Upper lobe of right lung (tissue), 1 donor: ENCODE measurements at places on chromosomes 12 and 14. TPM values are rescaled to one million over a fixed set of nuclear protein-coding genes. Genes with fewer than 3 reads are reported as not detected.

Gene ZNF605
- 13.4 TPM for total RNA-seq

GRCh38 chr12:3493043-3493858 lies 2.2 kb downstream of the PRMT8 start:
- no peak for DNase-seq

DNA sequence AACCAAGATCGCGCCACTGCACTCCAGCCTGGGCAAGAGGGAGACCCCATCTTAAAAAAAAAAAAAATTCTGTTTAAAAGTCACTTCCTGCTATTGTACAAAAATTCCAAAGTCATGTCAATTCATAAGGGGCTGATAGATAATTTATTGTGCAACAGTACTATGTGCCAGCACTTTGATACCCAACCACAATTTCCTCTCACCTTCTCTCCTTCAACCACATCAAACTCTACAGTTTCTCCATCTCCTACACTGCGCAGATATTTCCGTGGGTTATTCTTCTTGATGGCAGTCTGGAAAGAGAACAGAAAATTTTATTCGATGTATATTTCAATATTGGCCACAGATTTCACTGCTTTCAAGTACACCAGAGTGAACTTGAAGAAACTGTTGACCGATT lies 7.6 kb downstream of the YBX3 start:
- DNase-seq, result no peak

GRCh38 chr14:36524874-36525745 lies 5.1 kb upstream of the NKX2-1 start:
- DNase-seq, result peak; percentile 90

GRCh38 chr12:57094208-57095160 lies 5.6 kb downstream of the NAB2 start:
- no peak for DNase-seq

- DNase-seq, result no peak
Observed at GRCh38 chr12:106211973-106212372, 35.8 kb downstream of the CKAP4 start.

DNA sequence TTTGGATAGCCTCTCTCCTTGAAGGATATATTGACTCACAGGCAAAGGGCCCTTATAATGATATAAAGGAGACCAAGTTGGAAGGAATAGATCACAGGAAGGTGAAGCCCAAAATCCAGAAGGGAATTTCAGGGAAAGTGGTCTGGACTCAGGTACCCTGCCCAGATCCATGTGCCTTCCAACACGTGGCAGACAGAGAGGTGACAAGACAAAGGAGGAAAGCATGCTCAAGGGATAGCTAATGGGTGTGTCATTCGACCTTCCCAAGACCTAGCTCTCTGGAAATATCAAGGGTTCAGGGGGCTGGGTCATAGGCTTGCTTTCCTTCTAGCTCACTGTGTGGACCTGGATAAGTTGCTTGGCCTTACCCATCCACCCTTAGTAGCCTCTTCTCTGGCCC lies 214.3 kb downstream of the ZFP36L1 start:
- DNase-seq, result no peak

DNA sequence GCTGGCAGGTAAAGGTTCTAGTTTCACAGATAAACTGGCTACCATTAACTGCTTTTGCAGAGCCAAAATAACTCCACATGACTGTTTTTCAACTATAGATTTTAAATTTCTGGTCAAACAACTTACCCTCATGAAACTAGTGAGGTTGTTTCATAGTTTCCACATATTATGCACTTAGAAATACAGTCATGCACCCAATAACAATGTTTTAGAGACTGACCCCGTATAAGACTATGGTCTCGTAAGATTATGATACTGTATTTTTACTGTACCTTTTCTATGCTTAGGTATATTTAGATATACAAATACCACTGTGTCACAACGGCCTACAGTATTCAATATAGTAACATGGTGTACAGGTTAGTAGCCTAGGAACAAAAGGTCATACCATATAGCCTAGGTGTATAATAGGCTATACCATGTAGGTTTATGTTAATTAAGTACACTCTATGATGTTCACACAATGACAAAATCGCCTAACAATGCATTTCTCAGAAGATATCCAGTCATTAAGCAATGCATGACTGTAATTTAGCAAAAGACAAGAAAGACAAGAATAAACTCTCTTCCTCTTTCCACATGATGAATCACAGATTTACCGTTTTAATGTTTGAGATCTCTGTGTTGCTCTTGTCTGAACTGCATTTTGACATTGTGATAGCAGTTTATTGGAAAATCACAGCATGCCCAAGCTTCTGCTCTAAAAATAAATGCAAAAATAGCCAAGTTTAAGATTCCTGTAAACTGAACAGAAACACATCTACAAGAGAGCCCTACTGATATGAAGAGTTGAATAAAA lies 17.1 kb downstream of the DICER1 start:
- no peak for DNase-seq

- DNase-seq, result no peak
Observed at GRCh38 chr12:83005534-83006197, 319.0 kb downstream of the TMTC2 start.

DNA sequence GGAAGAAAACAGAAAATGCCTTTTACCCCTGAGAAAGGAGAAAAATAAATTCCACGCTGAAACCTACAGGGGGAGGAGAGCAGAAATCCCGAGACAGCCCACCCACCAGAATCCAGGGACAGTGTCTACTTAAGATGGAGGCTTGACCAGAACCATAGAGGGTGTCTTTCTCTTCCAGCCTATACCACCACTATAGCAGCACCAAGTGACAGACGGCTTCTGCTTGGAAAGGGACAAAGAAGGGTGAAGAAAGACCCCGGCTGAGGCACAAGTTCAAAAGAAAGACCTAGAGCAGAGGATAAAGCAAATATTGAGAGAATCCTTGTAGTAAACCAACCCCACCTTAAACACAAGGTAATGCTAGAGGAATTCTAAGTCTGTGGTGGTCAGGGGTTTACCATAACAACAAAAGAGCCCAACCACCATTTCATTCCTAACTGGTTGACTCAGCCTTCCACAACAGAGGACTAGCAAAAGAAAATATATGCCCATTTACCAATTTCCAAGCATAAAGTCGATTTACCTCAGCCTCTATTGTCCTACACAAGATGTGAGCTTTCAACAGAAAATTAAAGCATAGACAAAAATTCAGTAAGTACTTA lies 105.3 kb upstream of the FOXG1 start:
- DNase-seq, result no peak

DNA sequence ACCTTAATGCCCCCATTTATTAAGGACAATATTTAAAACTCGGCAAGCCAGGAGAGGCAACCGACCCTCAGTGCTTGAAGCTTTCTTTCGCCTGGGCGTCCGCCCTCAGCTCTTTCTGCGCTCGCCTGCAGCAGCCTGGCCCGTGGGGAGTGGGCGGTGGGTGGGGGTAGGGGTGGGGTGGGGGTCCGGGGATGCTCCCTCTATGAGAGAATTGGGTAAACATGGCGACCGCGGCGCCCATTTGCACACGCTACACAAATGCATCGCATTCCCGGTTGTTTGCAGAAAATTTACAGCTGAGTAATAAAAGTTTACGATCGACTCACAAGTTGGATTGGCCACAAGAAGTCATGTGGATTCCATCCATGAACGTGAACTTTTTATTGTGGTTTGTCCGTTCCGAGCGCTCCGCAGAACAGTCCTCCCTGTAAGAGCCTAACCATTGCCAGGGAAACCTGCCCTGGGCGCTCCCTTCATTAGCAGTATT lies 7.7 kb downstream of the HOXC8 start:
- DNase-seq, result no peak

DNA sequence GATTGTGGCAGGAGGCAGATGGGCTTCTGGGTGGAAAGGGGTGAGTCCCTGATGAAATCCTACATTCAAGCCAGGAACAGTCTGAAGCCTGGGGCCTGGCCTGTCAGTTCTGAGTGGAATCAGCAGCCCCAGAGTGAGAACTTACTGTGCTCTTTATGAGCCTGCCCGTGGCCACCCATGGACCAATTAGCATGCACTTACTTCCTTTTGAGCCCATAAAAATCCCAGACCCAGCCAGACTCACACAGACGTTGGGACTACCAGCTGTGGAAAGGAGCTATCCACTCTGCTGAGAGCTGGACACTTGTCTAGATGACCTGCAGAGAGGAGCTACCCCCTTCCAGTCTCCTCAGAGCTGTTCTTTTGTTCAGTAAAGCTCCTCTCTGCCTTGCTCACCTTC lies 104.5 kb downstream of the MNAT1 start:
- DNase-seq, result no peak

GRCh38 chr14:95681153-95681552 lies 5.1 kb upstream of the TCL1B start:
- no peak for DNase-seq

DNA sequence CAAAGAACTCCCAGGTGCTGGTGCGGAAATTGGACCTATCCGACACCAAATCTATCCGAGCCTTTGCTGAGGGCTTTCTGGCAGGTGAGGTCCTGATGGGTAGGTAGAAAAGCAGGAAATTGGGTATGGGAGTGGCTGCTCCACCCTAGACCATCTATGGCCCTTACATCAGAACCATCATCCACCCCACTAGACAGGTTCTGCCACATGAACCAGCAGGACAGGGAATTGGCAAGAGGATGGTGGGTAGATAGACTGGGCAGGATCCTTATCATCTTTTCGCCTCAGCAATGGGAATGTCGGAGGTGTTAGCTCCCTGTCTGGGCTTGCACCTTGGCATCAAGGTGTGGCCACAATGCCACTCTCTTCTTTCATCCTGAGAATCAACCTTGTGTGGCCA lies 23.5 kb downstream of the RDH12 start:
- DNase-seq, result no peak
